SK-N-SH (cell line): ENCODE measurements at places on chromosomes 4 and X.

DNA sequence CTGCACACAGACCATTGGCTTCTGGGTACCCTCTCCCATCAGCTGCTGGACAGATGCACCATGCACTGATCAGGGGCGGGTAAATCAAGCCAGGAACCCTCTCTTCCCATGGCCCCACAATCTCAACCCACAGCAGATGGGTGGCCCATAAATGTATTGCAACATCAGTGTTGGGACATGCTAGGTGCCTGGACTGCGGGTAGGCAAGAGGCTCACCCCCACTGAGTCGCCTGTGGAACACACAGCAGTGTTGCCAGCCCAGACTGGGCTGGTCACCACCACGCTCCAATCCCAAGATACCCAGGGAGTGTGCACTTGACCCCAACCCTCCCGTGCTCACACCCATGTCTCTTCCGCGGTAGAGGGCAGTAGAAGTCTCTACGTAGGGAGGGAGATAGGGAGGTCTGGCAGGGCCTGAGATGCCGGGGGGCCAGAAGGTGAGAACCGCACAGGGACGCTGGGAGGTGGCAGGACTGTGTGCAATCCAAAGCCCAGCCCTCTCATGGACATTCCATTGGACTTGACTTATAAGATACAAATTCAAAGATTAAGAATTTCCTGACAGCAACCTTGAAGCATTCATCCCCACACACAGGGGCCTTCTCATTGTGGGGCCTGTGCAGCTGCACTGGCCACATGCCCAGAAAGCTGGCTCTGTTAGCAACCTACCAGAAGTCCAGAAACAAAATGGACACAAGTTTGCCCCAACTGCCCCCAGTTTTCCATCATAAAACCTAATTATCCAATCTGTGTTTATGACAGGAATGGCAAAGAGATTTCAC is 183.7 kb downstream of the NSUN7 start:
- DNase-seq, result peak; percentile 20

GRCh38 chr4:26782830-26783202 is 77.8 kb upstream of the STIM2 start:
- no peak for DNase-seq

- no peak for DNase-seq
Observed at GRCh38 chr4:92514627-92515026, 210.9 kb downstream of the GRID2 start.

DNA sequence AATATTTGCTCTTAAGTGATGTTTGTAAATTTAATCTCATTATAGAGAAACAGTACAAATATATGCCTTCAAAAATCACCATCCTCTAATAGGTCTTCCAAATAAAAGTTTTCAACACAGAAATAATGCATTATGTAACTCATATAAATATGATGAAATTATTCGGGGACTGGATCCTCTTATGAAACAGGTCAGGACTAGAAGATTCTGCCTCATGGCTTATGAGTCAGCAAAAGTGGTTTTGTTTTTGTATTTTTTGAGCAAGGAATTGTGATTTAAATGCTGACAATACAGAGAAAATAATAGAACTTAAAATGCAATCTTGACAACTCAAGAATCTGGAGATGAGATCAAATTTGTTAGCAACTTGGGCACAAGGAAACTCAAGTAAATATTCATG is 179.7 kb upstream of the NDP start:
- DNase-seq, result no peak

GRCh38 chrX:41475191-41475590 is 28.0 kb downstream of the NYX start:
- DNase-seq, result no peak

DNA sequence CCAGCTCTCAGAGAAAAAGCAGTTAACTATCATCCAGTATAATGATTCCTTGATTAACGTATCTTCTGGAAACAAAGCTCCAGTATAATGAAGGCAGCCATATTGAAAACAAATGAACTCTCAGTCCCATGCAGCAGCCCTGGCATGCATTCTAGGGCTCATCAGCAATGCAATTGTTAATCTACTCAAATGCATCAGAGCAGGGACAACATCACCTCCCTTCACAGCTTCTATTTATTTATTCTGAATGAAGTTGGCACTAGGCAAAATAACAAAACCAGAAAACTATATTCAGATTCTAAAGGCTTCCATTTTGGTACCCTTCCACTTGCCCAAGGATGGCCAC is 11.4 kb downstream of the SH3D19 start:
- DNase-seq, result no peak

- DNase-seq, result no peak
Observed at GRCh38 chr4:110248100-110248499, 49.7 kb upstream of the ELOVL6 start.

- no peak for DNase-seq
Observed at GRCh38 chrX:131216828-131217227, 72.3 kb downstream of the IGSF1 start.

DNA sequence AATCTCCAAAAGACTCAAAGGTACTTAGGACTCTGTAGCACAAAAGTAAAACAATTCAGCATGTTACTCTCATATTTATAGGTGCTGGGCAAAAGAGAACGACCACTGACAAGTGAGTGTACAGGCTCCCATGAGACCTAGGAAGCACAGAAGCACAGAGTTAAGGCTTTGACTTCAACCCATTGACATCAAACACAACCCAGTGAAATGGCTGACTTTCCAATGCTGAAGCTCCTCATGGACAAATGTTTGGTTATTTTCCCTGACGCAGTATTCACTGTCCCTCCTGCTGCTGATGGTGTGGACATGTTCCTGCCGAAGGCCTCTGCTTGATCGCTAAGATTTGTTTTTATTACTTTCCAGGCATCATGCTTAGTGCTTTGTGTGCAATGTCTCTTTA is 148.7 kb downstream of the TSPAN5 start:
- no peak for DNase-seq

GRCh38 chr4:149910604-149911350 is 95.1 kb upstream of the IQCM start:
- no peak for DNase-seq

DNA sequence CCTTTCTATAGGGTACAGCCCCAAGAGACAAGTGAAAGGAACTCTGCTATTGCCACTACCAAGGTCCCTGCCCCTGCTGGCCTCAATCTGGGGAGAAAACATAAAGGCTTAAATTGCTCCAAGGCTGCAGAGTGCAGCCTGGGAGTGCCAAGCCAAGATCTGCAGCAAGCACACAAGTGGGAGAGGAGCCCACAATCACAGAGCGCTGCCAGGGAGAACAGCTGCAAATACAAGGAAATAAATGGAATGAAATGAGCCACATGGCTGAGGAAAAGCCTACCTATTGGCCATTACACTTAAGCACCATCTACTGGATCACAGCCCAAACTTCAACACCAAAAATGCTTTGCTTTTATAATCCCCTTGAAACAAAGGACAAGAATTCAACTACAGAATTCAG is 582.4 kb downstream of the FAM133A start:
- DNase-seq, result no peak

- DNase-seq, result peak; percentile 68
Observed at GRCh38 chrX:68895778-68896177, 67.0 kb downstream of the EFNB1 start.

DNA sequence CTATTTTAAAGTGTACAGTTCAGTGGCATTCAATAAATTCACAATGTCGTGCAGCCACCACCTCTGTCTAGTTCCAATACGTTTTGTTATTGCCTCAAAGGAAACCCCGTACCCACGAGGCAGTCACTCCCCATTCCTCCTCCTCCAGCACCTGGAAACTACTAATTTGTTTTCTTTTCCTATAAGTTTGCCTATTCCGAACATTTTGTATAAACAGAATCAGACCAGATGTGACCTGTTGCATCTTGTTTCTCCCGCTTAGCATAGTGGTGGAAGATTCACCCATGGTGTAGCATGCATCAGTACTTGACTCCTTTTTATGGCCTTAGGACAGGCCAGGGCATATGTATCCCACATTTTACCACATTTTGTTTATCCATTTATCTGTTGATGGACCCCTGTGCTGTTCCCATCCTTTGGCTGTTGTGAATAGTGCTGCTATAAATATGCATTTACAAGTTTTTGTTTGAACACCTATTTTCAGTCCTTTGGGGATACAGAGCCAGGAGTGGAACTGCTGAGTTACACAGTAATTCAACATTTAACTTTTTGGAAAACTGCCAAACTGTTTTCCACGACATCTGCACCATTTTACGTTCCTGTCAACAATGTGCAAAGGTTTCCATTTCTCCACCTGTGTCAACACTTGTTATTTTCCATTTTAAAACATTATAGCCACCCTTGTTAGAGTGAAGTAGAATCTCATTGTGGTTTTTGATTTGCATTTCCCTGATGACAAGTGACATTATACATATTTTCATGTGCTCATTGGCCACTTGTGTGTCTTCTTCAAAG is 57.8 kb upstream of the STX18 start:
- no peak for DNase-seq

GRCh38 chrX:1394731-1395501 is 3.0 kb upstream of the SLC25A6 start:
- DNase-seq, result no peak

DNA sequence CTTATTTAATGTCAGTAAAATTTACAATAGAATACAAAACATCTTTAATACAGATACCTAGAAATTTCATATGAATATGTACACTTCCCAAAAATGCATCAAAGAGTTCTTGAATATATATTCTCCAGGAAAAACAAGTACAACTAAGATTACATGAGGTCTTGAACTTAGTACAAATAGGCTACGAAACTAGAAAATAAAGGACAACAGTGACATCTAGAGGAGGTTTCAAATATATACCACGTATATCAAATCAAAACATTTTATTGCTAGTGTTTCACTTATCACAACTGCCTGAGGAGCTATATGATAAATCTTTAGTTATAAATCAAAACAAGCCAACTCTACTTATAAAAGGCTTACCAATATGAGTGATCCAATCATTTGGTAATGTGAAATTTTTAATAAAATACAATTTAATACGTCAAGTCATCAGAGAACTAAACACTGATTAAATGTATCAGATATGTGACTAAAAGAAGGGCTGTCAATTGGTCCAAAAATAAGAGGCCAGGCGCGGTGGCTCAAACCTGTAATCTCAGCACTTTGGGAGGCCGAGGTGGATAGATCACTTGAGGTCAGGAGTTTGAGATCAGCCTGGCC is 36.6 kb downstream of the ANAPC10 start:
- peak; percentile 24 for DNase-seq
